ENCODE measurements at places on chromosomes 7 and 10.

DNA sequence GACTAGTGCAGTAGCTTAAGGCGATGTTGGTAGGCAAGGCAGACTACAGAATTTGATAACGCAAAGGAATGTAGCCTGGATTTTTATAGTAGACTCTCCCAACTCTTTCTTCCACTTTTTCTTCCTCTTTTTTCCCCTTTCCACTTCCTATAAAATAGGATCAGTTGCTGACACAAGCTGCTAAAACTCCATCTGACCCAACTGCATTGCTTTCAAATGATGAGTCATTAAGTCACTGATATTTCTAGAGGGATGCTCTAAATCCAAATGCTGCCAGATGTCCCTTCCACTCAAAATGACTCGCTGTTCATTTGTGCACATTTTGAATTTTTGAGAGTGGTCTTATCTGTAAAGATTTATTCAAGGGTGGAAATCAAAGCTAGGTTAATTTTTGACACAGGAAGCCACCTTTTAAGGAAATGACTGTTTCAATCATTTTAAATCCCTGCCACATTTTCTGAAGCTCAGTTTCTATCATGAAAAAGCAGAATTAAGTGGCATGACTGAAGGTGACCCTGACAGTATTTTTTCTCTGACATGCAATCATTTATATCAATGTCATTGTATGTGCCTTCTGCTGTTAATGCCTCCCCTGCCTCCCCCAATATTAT, 25.8 kb upstream of the SFMBT2 start:
- no peak for DNase-seq

GRCh38 chr7:137696988-137697387, 149.8 kb downstream of the DGKI start:
- DNase-seq, result no peak

- no peak for DNase-seq
These were observed 1216.5 kb downstream of the SORCS3 start for GRCh38 chr10:105857268-105858264.

DNA sequence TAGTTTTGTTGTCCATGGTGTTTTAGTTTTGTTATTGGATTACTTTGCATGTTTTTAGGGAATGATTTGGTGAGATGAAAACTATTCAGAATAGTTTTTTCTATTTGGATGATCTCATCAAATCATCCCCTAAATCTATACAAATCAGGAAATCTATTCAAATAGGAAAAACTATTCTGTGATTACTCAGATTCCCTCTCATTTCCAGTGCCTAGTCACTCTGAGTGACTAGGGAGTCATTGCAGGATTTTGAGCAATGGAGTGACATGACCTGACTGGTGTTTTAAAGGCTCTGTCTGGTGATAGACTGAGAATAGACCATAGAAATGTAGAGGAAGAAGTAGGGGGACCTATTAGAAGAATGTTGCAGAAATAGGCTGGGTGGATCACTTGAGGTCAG, 72.4 kb downstream of the TPST1 start:
- no peak for DNase-seq

GRCh38 chr7:32658467-32658869, 163.2 kb downstream of the AVL9 start:
- no peak for DNase-seq

DNA sequence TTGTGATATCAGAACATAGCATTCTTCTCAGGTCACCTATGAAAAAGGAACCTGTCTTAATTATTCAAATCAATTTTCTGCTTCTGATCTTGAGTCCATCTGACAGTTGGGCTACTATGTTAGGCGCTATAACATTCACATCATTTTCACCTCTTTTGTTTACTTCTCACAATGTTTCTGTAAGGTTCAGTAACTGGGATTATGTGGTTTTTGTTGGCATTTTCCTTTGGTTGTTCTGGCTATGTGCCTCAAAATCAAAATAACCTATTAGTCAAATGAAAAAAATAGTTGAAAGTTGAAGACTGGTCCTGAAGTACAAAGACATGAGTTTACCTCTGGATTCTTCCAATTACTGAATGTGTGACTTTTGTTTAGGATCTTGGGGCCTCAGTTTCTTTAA, 221.3 kb upstream of the SMIM30 start:
- DNase-seq, result no peak

DNA sequence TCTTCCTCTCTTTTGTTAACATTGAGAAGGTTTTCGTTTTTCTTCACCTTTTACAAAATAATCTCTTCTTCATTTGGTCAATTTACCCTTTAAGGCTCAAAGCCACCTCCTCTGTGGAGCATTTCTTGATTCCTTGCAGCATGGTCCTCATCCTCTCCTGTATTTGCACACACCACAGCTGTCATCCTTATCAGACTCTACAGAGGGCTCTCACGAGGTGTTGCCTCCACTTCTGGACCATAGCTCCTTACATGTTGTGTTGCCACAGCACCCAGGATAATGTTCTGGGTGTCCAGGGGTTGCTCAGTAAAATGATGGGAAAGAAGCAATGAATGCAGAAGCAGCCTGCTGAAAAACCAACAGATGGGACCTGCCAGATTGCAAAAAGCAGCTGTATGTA, 192.8 kb downstream of the SH2D4B start:
- no peak for DNase-seq

DNA sequence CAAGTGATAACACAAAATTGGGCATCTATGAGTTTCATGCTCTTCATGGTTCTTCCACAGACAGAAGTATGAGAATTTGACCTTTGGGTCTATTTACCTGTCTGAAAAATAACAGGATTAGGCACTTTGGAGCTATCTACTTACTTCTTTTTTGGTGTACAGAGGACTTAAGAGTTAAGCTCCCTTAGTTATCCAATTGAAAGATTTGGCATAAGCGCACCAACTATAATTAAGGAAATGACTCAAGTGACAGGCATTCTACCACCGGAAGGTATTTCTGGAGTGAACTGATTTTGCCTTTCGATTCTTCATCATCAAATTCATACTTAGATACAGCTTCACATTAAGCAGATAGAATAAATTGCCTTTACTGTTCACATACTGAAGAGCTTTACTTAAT, 43.9 kb downstream of the IFIT5 start:
- no peak for DNase-seq

DNA sequence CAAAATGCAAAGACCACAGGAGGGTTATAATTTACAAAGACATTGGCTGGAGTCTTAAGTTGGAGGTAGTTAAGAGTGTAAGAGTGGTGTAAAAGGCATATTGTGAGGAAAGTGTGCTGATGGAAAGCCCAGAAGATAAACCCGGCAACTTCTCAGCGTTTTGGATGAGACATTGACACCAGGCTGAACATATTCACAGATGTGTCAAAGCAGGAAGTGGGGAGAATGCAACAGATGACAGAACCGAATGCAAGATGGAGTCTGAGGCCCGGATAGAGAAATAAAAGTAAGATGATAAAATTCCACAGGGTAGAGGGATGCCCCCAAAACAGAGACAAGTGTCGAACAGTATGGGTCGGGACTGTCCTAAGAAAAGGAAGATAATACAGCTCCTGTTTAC, 230.4 kb upstream of the TMEM72 start:
- no peak for DNase-seq

DNA sequence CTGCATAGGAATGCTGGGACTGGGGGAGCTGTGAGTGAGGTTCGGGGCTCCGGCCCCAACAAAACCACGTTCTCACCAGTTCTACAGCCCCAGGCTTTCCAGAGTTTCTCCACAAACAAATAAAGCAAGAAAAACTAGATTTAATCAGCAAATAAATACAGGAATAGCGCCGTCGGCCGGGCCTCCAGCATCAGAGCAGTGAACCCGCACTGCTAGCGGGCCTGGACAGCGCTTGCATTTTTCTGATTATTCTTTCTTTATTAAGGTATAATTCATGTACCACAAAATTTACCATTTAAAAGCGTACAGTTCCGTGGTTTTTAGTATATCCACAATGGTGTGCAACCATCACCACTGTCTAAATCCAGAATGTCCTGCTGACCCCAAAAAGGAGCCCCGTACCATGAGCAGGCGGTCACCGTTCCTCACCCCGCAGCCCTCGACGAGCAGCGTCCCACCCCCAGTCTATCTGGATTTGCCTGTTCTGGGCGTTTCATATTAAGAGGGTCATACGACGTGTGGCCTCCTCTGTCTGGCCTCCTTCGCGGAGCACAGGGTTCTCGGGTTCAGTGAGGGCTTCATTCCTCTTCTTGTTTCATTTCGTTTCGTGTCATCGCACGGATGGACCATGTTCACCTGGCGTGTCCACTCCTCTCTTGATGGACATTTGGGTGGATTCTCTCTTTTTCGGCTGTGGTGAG, 35.5 kb upstream of the FOXL3 start:
- DNase-seq, result no peak

GRCh38 chr7:936386-937054, 18.0 kb downstream of the ADAP1 start:
- DNase-seq, result no peak

DNA sequence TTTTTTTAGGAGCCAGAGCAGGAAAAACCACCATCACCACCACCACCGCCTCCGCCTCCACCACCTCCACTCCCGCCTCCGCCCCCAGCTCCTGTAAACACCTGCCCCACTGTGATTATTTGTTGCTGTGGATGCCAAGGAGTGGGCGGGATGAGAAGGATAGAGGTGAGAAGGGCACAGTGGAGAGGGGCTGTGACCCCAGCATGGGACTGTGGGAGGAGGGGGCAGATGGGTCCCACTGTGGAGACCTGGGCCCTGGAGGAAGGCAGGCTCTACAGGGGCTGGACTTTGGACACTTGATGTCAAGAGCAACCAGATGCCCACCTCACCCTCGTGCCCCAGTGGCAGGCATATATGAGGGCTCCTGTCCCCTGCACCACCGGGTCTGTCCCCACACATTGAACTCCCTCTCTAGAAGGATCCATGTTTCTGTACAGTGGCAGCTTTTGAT, 24.7 kb downstream of the ANTXRL start:
- DNase-seq, result no peak

DNA sequence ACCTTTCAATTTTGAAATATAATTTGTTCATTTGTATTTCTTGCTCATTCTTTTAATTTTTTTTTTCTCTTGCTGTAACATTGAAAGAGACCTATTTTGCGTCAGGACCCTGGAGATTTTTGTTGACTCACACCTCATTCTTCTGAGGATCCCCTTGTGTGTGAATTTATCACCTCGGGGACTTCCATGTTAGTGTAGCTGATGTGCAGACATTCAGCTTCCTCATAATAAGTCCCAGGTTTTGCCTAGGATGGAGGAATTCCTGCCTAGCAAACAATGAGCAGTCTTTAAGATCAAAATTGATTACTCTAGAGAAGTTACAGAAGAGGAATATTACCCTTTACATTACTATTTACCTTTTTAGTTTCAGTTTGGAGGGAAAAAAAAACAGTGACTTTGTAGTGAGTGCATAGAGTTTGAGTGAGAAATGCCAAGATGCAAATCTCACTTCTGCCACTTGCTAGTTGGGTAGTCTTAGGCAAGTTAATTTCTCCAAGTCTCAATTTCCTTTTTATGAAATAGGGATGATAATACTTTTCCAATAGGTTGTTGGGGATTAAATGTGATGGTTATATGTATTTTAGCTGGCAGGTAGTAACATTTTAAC, 14.3 kb downstream of the TES start:
- DNase-seq, result no peak

GRCh38 chr7:95922191-95922590, 149.8 kb downstream of the DYNC1I1 start:
- no peak for DNase-seq

GRCh38 chr7:22885797-22886261, 63.2 kb upstream of the TOMM7 start:
- no peak for DNase-seq

DNA sequence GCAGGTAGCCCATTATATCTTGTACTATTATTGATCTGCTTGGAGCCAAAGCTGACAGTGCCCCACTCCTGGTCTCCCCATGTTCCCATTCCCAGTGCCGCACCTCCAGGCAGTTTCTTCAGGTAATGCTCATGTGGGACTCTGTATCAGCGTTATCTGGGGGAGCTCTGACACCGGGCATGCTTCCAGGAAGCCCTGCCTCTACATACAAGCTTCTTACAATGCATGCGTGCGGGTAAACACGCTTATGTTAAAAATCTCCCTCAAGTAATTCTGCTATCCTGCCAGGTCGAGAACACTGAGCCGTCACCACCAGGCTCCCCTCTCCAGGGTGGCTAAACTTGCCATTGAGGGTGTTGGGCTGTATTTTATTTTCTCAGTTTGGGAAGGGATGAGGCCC, 61.6 kb upstream of the LBX1 start:
- no peak for DNase-seq

- no peak for DNase-seq
These were observed 65.0 kb downstream of the PIP4K2A start for GRCh38 chr10:22649390-22649841.

DNA sequence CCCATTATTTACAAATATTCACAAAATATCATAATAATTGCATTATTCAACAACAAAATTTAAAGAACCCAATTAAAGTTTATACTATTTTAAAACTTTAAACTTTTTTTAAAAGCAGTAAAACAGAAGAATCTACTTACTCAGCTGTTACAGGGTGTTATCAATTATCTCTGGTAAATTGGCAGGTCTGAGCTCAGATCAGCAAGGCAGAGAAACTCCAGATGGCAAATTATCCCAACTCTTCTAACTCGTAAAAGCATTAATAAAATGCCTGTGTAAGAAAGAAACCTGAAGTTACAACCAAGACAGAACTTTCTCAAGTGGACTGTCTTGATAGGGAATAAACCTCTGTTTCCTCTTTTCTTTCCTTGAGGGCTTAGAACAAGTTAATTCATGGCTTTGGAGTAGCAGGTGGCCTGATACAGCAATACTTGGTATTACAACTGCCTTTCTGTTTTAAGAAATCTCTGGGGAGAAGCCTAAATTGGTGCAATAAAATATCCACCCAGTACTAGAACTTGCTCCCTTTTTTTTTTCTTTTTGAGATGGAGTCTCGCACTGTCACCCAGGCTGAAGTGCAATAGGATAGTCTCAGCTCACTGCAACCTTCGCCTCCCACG, 275.3 kb upstream of the MKLN1 start:
- DNase-seq, result no peak

- no peak for DNase-seq
These were observed 74.3 kb upstream of the FAM20C start for GRCh38 chr7:117836-118614.

- DNase-seq, result peak; percentile 18
These were observed 112.3 kb downstream of the BTRC start for GRCh38 chr10:101466016-101466912.

GRCh38 chr7:138662076-138662990, 38.8 kb downstream of the SVOPL start:
- no peak for DNase-seq

- no peak for DNase-seq
These were observed 176.8 kb upstream of the AGR3 start for GRCh38 chr7:17058568-17058967.

DNA sequence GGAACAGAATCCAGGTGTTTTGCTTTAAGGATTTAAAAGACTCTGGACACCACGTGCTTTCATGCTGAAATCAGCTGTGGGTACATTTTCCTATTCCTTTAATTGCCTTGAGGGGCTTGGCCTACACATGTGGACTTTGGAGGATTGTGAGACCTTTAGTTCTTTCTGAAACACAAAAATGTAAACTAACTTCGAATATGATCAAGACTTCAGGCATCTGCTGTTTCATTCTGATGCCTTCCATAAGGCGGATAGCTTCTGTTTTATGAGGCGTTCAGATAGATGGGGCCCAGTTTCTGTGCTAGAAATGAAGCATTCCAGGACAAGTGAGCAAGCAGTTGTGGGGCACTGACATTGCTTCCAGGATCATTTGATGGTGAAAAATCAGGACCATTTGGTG, 1.5 kb upstream of the NOBOX start:
- DNase-seq, result no peak

GRCh38 chr10:133150656-133151055, 9.4 kb upstream of the KNDC1 start:
- no peak for DNase-seq

- DNase-seq, result no peak
These were observed 54.4 kb downstream of the ZNF277 start for GRCh38 chr7:112260911-112261310.

GRCh38 chr7:46032353-46032752, 111.3 kb upstream of the IGFBP3 start:
- DNase-seq, result no peak
